ENCODE measurements at places on chromosomes 16 and 17.

- DNase-seq: no peak
These were observed 48.7 kb upstream of the NDRG4 start for GRCh38 chr16:58451265-58451689.

- DNase-seq: no peak
These were observed 70.0 kb upstream of the HS3ST3A1 start for GRCh38 chr17:13671771-13672170.

DNA sequence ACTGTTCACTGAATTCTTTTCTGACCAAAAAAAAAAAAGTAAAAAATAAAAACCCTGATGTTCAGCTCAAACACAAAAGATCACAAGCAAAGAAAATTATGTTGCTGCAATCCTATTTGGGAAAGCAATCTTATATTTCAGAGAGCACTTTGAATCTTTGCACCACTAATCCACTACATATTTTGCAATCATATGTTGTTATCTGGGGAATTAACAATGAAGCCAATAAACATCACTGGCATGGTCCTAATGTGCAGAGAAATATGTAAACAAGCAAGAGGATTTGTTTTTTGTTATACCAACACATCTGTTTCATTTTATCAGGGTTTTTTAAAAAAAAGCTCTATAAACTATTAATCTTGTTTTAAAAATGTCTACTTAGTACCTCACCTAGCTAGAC lies 84.1 kb downstream of the TOX3 start:
- no peak for DNase-seq

DNA sequence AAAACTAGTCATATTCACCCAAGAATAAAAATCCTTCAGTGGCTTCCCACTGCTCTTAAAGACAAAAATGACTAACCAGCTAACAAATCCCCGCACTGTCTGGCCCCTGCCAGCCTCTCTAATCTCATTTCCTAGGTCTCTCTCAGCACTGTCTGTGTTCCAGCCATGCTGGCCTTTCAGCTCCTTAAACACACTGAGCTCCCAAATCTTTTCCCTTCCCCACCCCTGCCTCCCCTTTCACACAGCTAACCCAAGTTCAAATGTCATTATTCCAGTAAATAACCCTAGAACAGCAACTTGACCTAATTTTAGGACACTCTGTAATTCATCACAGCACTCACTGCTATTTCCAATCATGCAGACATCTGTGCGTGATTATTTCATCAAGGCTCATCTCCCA lies 7.8 kb downstream of the SHCBP1 start:
- DNase-seq: no peak

GRCh38 chr17:53100126-53100525 lies 722.6 kb upstream of the KIF2B start:
- DNase-seq: no peak

DNA sequence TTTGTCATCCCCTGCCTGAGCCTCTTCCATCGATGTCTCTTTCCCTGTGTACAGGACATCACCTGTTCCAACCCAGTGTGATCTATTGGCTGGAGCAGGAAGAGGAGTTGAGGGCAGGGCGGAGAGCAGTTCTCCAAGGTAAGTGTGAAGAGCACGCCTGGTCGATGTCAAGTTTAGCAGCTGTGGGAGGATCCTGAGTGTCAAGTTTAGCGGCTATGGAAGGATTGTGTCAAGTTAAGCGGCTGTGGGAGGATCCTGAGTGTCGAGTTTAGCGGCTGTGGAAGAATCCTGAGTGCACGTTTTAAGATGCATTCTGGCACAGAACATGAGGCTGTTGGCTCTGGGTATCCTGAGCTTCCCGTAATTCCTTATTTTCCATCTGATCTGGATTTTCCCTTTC lies 7.2 kb downstream of the ZNF778 start:
- DNase-seq: no peak

DNA sequence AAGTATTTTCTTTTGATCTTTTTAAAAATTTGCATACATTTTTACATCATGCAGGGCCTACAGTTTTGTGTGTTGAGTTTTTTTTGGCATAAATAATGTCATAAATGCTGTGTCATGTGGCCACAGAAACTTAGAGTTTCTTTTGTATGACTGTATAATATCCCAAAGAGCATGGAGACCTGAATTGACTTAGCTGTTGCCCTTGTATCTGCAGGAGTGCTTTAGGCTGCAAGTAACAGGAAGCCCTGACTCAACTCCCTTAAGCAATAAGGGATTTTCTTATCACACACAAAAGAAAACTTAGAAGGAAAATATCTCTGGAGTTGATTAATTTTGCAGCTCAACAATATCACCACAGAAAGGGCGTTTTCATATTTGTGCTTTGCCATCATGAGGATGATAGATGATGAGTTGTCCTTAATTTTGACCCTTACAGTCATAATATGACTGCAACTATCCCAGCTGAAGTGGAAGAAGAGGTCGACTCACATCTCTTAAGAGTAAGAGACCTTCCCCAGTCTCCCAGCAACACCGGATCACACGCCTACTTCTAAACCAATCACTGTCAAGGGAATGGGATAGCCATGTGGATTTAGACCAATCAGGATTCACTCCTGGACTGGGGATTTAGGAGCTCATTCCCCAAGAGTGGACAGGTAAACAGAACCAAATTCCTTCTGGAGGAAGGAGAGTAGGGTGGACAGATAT lies 138.9 kb downstream of the GSG1L start:
- no peak for DNase-seq

DNA sequence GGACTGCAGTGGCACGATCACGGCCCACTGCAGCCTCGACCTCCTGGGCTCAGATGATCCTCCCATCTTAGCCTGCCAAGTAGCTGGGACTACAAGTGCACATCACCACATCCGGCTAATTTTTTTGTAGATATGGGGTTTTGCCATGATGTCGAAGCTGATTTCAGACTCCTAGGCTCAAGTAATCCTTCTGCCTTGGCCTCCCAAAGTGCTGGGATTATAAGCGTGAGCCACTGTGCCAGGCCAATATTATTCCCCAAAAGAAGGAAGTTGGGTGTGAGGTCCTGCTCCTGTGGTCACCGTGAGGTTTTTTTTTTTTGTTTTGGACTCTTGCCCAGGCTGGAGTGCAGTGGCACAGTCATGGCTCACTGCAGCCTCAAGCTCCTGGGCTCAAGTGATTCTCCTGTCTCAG lies 1.5 kb downstream of the AMZ2 start:
- no peak for DNase-seq

DNA sequence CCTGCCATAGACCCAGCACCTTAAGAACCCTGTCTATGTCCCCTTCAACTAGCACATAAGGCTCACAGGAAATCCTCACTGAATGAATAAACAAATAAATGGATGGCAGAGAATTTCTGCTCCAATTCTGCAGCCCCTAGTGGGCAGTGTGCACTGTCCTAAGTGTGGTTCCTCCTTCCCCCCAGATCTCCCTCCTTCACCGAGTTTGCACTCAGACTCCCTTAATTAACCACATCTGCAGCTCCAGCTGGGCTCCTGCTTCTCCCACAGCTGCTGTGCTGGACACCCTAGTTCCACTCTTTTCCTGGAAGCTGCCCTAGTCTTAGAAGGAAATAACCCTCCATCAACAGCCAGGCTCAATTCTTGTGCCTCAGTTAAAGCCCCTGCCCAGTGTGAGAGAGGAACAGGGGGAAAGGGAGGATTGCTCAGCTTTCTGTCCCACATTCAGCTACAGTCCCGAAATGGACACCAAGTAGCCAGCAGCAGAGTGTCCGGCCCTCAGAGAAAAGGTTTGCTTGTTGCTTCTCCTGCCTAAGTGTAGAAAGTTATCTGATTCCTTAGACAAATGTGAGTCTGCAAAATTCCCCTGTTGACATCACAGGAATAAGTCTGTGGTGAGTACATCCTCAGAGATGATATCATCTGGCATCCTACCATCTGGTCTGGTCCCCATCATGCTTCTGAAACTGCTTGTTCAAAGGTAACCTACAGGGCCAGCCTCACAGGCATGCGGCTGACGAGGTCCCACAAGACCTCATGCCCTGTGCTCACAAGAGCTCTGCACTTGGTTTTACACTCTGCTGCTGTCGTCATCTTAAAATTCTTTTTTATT lies 12.3 kb downstream of the LRRC3C start:
- DNase-seq: no peak

- no peak for DNase-seq
These were observed 4.1 kb downstream of the PRPSAP2 start for GRCh38 chr17:18862011-18862410.

GRCh38 chr17:80737106-80738019 lies 192.7 kb downstream of the RPTOR start:
- no peak for DNase-seq

DNA sequence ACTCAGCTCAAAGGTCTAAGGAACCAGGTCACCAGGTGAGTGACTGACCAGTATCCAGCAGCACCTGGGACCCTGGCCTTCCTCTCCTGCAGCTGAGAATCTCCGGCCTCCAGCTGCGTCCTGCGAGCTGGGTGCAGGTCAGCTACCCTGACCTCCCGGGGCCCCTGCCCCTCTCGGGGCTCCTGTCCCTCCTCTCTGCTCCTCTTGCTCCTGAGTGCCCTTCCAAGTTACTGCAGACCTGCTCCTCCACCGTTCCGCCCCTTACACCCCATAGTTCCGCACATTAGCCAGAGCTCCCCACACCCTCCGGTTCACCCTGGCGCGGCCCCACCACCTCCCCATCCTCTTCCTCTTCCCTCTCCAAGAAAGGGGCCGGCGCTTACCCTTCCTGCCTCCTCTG lies 10.6 kb downstream of the FOXJ1 start:
- DNase-seq: no peak

DNA sequence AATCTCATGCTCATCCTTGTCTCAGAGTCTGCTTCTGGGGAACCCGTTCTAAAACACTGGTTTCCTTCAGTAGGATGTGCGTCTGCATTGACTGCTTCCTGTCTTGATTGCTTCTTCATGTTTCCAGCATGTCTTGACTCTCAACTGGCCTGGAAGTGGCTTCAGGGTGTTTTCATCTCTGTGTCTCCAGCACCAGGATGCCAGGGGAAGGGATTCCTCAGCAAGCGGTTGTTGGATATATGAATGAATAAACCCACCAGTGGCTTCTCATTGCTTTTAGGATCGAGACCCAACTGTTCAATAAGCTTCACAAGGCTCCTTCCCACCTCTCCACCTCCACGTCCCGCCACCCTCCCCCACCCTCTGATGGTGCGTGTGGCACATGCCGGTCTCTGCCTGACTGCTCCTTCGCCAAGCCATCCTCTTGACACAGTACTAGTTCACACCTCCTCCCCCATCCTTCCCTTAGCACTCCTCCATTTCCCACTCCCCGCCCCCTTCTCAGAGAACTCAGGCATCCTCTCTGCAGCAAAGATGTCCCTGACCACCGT lies 14.1 kb upstream of the TNS4 start:
- DNase-seq: no peak

DNA sequence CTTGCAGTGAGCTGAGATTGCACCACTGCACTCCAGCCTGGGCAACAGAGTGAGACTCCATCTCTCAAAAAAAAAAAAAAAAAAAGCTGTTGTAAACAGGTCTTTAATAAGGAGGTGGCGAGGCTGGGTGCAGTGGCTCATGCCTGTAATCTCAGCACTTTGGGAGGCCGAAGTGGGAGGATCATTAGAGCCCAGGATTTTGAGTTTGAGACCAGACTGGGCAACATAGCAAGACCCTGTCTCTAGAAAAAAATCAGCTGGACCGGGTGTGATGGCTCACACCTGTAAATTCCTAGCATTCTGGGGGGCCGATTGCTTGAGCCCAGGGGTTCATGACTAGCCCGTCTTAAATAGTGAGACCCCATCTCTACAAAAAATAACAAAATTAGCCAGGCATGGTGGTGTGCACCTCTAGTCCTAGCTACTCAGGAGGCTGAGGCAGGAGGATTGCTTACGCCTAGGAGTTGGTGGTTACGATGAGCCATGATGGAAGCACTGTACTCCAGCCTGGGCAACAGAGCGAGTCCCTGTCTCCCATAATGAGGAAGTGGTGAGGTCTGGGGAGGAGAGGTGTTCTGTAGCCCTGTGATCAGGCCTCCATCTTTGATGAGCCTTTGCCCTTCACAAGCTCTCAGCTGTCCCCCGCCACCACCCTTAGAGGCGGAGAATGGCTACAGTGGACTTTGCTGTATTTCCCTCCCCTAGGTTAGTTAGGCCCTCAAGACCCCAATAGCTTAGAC lies 36.2 kb downstream of the ZNF778 start:
- DNase-seq: no peak

DNA sequence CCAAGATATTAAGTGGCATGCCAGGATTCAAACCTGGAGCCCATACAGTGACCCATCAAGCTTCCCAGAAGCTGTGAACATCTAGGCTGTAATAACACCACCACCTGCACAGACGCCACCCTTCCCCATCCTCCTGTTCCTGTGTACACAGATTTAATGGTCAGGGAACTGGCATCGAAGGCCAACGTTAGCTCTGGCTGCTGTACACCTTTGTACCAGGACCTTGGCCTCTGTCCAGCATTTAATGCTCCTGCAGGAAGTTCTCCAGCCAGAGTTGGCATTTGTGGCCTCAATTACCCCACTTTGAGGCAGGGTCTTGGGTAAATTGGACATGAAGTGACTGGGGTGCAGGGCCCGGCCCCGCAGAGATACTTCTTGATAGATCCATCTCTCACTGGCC lies 49.3 kb downstream of the SCNN1B start:
- no peak for DNase-seq

DNA sequence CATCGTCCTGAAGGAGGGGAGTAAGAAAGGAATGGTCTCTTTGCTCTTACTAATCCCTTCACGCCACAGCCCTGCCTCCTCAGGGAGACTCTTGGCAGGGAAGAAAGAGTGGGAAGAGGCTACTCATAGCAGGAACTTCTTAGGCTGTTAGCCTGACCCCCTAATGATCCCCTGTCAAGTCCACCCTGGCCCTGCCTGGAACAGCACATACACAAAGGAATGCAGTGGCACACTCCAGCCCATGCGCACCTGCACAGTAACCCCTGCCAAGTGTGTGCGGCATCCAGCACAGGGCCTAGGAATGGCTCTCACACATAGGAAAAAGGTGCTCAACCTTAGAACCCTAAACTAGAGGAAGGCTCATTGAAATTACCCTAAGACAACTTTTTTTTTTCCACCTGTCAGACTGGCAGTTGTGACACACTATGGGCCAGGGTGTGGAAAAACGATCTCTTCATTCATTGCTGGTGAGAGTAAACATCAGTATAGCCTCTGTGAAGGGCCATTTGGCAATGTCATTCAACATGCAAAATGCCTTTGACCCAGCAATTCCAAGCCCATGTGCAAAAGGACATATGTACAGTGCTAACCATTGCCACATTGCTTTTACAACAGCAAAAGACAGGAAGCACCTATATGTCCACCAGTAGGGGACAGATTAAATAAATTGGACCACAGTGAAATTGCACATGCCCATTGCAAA lies 50.1 kb downstream of the PIMREG start:
- DNase-seq: no peak

- DNase-seq: no peak
These were observed 2.3 kb upstream of the CD79B start for GRCh38 chr17:63934183-63935112.

- DNase-seq: no peak
These were observed 9.0 kb upstream of the CSNK1D start for GRCh38 chr17:82282239-82283207.

DNA sequence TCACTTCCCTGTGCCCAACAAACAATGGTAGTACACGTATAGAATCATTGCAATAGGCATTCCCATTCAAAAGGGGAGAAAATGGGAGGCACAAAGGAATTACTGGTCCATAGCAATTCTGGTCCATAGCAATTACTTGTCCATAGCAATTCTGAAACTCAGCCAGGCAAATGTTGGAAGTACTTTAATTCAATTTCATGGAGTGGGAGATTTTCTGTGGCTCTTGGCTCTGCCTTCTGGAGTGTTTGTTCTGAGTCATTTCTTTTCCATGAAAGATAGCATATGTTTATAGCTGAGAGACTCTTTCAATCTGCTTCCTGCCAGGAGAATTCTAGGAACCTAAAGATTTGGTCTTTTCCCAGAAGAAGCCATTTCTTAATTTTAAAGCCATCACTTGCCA lies 182.8 kb upstream of the ELAC2 start:
- DNase-seq: no peak

- DNase-seq: no peak
These were observed 86.6 kb upstream of the BRD7 start for GRCh38 chr16:50455288-50455845.
